ENCODE measurements at places on chromosomes 16 and 17.

DNA sequence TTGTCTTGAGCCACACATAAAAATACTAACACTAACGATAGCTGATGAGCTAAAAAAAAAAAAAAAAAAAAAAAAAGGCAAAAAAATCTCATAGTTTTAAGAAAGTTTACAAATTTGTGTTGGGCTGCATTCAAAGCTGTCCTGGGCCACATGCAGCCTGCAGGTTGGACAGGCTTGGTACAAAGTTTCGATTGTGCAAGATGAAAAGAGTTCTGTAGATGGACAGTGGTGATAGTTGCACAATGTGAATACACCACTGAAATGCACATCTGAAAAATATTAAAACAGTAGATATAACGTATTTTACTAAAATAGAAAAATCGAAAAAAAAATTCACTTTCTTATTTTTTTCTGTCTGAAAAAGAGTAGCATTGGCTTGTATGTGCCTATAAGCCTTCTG lies 42.9 kb downstream of the AMFR start:
- DNase-seq: no peak

DNA sequence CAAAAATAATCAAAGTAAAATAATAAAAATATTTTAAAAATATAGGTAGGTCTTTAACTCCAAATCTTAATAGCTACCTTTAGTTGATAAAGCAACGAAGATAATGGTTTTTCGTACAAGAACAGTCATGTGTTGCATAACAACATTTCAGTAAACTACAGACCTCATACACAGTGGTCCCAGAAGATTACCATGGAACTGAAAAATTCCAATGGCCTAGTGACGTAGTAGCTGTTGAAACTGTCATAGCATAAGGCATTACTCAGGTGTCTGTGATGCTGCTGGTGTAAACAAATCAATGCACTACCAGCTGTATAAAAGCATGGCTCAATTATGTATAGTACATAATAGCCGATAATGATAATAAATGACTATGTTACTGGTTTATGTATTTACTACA lies 43.9 kb downstream of the CREBBP start:
- no peak for DNase-seq

DNA sequence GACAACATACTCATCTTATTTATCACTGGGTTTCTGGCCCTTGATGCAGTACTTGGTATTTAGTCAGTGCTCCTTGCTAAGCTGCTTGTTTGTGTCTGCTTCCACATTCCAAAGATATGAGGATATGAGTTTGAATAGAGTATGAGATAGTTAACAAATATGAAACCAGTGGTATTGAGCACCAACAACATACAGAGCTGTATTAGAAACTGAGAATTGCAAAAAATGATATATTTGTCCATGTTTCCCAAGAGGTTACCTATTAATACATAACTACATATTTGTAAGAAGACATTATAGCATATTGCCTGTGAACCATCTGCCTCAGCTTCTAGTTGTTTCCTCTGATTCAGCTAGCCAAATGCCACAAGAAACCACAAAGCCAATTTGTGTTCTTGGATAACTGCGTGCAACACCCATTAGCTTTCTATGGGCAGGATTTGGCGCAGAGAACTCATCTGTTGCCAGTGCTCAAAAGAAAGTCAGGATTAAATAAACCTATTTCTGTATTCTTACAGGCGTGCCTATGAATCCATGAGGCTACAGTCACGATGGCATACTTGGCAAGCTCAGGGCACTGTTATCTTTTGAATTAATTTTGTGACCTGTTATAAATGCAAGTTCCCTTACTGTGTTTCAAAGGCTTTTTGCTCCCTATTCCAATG lies 194.4 kb downstream of the MAP2K6 start:
- no peak for DNase-seq

- DNase-seq: peak; percentile 12
These were observed 17.9 kb downstream of the CASKIN1 start for GRCh38 chr16:2178321-2179106.

DNA sequence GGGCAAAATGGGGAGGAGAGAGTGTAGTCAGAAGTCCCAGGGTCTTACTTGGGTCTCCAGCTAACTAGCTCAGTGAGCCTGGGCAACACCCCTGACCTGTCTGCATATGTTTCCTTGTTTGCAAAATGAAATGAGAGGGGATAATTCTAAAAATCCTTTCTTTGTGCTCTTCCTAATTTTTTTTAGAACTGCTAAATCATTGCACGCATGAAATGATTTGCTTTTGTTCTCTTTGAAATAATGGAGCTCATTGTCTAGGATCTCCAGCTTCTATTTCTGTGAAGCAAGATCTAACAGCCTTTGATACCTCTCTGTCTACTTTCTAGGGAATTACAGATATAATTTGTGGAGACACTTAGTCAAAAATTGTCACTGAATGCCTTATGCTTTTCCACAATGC lies 181.3 kb downstream of the CDH13 start:
- no peak for DNase-seq

- no peak for DNase-seq
These were observed 85.8 kb downstream of the IRX5 start for GRCh38 chr16:55016515-55016914.

DNA sequence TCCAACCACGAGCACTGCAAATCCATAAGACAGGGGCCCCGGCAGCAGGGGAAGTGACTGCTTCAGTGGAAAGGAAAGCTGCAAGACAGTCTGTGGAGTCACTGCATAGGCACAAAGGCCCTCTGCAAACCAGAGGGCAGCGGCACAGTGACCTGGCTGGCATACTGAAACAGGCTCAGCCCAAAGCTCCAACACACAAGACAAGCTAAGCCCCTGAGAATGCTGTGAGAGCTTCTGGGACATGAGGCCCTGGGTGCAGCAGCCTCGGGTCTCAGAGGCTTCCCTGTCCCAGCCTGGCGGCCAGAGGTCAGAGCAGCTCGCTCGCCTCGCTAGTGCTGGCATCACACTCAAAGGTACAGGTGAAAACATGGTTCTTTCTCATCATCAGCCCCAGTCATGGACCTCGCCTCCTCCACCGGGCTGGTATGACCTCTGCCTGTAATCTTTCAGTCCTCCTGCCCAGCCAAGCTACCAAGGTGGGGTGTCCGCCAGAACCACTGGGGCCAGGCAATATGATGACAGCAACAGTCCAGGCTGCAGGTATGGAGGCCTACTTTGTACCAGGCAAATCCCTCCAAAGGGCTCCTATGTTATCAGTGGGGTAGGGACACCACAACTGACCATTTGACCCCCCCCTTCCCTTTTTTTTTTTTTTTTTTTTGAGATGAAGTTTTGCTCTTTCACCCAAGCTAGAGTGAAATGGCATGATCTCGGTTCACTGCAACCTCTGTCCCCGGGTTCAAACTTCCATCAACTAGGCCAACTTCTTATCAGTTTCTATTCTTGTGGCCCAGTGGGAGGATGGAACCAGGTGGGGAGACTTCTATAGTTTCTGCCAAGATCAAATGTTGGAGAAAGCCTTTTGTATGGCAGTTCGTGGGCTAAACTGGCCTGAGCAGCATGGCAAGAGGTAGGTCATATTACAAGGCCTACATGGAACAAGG lies 19.2 kb downstream of the ST3GAL2 start:
- DNase-seq: no peak

- DNase-seq: no peak
These were observed 16.3 kb upstream of the COX10 start for GRCh38 chr17:14052886-14053615.

- no peak for DNase-seq
These were observed 4.8 kb downstream of the IRX5 start for GRCh38 chr16:54935266-54935968.

- no peak for DNase-seq
These were observed 21.9 kb downstream of the ST3GAL2 start for GRCh38 chr16:70416748-70417616.

DNA sequence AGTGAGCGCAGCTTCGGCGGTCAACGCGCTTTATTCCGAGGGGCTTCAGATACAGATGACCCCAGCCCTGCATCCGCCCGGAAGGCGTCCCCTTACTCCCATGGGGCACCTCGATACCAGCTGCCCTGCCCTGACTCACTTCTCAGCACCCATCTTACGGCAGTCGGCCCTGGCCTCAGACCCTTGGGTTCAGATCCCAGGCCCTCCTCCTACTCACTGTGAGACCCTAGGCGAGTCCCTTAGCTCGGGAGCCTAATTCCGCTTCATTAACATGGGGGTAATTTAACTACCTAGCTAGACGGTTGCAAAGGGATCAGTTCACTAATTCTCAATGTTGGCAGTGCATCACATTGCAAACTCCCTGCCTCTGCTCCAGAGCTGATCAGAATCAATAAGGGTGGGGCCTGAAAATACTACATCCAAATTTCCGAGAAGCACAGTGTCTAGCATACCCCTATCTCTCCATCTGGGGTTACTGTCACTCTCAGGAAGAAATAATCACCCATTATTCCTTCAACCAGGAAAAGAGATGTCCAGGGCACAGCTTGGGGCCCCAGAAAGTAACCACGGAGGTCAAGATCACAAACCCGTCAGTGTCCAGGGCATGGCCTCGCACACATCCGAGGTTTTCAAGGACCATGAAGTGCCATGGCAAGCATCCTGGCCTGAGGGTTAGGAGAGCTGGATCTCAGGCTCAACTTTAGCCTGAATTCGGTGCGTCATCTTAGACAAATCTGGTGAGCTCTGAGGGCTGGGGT lies 415 bp upstream of the FLOT2 start:
- DNase-seq: peak; percentile 53

GRCh38 chr16:19735074-19735867 lies 17.2 kb downstream of the IQCK start:
- DNase-seq: no peak

DNA sequence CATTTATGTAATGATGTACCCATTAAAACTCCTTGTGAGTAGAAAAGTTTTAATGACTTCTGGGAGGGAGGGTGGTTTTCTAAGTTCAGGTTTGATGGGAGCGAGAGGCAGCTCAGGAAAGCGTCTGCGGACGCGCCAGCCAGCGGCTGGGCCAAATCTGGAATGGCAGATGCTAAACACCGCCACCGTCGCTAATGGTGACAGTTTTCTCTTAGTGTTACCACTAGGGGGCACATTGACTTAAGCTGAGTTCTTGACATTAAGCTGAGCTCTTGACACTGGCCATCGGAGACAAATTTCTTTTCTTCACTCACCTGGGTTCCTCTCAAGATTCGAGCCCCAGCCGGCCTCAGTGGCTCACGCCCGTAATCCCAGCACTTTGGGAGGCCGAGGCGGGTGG lies 6.7 kb downstream of the TRPV1 start:
- peak; percentile 36 for DNase-seq

- no peak for DNase-seq
These were observed 65.4 kb upstream of the B4GALNT2 start for GRCh38 chr17:49067163-49067562.

DNA sequence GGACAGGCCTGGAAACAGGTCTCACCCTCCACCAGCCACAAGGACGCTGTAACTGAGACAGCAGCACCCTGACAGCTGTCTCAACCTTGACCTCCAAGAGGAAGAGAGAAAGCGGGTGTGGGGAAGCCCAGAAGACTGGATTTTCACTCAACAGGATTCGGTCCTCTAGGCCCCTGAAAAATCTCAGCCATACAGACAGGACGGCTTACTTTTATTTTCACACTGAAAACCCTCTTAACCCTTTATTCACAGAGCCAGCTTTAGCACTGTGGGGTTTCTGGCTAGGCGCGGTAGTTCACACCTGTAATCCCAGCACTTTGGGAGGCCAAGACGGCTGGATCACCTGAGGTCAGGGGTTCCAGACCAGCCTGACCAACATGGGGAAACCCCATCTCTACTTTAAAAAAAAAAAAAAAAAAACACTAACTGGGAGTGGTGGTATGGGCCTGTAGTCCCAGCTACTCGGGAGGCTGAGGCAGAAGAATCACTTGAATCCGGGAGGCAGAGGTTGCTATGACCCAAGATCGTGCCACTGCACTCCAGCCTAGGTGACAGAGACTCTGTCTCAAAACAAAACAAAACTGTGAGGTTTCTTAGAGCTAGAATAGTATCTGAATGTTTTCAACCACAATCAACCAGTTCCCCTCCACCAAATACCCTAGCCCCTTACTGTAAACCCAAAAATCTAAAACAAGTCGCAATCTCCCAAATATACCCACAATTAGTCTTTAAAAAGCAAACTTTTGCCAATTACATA lies 5.3 kb downstream of the ANKRD11 start:
- DNase-seq: peak; percentile 68

- no peak for DNase-seq
These were observed 2103.1 kb downstream of the TP53TG3F start for GRCh38 chr16:35562471-35562870.

GRCh38 chr17:33520426-33521330 lies 227.6 kb upstream of the ASIC2 start:
- DNase-seq: peak; percentile 65

- no peak for DNase-seq
These were observed 8.1 kb upstream of the ABCA5 start for GRCh38 chr17:69335058-69335457.

DNA sequence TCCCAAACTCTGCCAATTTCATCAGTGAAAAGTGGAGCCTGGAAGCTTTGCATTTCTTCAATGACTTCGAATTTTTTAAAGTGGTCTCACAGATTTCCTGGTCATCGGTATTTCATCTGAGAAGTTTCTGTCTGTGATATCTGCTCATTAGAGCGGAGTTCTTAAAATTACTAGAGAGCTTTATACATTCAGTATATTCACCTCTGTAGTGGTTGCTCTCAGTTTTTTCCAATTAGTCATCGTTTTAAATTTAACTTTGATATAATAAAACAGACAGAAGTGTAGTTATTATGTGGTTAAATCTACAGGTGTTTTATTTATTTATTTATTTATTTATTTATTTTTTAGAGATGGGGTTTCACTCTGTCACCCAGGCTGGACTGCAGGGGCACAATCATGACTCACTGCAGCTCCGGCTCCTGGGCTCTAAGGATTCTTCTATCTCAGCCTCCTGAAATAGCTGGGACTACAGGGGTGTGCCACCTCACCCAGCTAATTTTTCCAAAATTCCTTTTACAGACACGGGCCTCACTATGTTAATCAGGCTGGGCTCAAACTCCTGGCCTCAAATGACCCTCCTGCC lies 16.0 kb downstream of the ARHGAP17 start:
- DNase-seq: no peak

DNA sequence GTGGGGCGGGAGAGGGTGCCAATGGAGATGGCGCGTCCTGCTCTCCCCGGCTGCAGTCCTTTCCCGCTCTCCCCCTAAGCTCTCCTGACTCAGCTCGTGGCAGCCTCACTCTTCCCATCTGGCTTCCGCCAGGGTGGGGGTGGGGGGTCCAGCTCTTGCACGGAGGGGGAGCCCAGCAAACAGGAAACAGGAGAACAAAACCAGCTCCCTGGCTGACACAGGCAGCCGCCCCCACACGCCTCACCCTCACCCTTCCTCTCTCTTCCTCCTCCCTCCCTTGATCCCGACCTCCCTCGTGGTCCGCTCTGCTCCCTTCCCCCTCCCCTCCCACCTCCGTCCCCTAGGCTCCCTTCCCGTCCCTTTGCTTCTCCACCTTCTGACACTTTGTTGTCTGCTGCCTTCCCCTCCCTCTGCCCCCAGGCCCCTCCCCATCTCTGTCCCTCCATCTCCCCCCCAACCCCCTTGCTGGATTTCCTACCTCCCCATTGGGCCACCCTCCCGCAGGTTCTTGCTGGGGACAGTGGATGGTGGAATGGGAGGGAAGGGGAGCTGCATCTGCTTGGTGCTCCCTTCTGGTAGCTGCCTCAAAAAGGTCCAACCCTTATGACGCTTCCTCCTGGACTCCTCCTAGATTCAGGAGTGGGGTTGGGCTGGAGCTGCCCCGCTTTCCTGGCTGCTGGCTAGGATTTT lies 23.7 kb downstream of the ARHGAP23 start:
- DNase-seq: no peak
